ENCODE measurements at places on chromosomes 3 and 15.

GRCh38 chr15:69232765-69233164 lies 65.9 kb upstream of the PAQR5 start:
- no peak for DNase-seq

DNA sequence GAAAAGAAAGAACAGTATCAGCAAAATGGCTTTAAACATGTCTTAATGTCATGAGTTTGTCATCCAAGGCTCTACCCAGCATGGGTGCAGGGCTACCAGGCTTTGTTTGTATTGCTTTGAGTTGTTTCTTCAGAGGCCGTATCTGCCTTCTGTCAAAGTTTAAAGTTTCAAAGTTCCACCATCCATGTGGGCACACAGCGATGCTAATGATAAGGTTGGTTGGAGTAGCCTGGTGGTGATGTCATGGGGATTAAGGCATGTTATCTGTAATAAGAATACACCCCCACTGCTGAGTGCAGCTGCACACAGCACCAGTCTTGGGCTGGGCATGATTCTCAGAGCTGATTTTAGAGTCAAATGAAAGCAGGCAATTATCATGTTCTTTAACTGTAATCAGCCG lies 72.0 kb upstream of the LRTM1 start:
- DNase-seq, result no peak

GRCh38 chr3:195186041-195186709 lies 84.8 kb downstream of the XXYLT1 start:
- no peak for DNase-seq

DNA sequence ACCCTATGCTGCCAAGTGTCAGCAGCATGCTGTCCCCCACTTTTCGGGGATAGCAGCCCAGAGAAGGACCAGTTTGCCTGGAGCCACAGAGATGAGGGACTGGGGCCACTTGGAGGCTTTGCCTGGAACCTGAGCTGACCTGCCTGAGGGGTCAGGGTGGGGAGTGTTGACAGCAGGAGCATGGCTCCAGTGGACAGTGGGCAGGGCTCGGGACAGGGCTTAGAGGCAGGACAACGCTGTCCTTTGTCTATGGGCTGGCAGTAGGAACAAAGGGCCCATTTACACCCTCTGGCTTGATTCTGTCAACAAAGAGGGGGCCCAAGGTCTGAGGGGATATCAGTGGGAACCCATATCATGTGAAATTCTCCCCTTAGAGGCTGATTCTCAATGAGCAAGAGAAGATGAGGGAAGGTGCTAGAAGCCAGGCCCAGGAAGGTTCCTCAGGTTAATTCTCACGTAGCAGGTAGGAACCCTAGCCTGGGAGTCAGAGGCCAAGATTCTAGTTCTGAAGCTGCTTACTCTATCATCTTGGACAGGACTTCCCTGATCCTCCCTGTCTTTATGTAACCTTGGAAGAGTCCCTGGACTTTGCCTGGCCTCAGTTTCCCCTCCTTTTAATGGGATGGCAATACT lies 29.7 kb upstream of the HHATL start:
- DNase-seq, result no peak

GRCh38 chr3:120072867-120073525 lies 21.3 kb downstream of the GSK3B start:
- DNase-seq, result no peak

GRCh38 chr3:120506076-120506827 lies 55.5 kb upstream of the FSTL1 start:
- DNase-seq, result no peak

All from NCI-H1417 treated with DMSO at 0.1 percent for 48 hours (cell line).